ENCODE measurements at places on chromosomes 1 and 21. TPM values are rescaled to one million over a fixed set of nuclear protein-coding genes. Genes with fewer than 3 reads are reported as not detected.

ESPN gene
- 0.24 TPM for total RNA-seq

ST6GALNAC3 gene
- 7.2 TPM for total RNA-seq

HTR1D gene
- total RNA-seq: 1.4 TPM

TMIGD3 gene
- total RNA-seq: 24.3 TPM

ACTL8 gene
- total RNA-seq: 1.2 TPM

TDRD5 gene
- total RNA-seq: not detected

CRP gene
- 0.48 TPM for total RNA-seq

OR2L3 gene
- total RNA-seq: 3.6 TPM

SLC25A34 gene
- 0.48 TPM for total RNA-seq

- no peak for DNase-seq
Observed at GRCh38 chr1:93779540-93780165, 98.0 kb upstream of the BCAR3 start.

- no peak for DNase-seq
Observed at GRCh38 chr1:55127827-55128343, 87.3 kb downstream of the USP24 start.

GRCh38 chr1:203930342-203930741, 68.9 kb downstream of the SNRPE start:
- DNase-seq: no peak

DNA sequence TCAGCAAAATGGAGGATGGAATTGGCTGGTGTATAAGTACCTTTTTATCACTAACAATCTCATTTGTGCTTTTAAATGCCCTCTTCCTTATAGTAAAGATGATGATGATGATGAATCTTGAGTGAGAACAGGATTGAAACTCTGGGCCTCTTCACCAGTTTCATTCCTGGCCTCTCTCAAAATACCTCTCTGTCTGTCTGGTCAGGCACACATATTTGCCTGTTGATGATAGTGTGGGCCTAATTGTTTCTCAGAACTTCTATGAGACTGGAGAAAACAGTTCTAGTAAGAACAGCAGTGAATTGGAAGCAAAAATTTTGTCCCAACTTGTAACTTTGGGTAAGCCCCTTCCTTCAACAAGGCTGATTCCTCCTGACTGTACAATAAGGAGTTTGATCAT, 94.4 kb upstream of the RGS4 start:
- no peak for DNase-seq

DNA sequence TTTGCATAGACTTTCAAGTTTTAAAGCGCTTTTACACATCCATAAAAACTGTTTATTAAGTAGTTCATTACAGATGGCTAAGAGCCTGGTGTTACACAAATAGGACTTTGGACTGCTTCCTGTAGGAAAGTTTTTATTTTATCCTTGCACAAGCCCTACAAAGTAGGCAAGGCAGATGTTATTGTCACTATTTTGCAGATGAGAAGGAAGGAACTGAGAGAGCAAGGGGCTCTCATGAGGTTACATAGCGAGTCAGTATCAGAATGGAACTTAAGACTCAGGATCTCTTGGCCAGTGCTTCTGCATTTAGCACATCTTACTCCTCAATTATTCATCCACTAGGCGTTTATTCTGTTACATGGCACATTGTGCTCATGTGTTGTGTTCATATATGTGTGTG, 2.6 kb upstream of the MAPKAPK2 start:
- no peak for DNase-seq

- no peak for DNase-seq
Observed at GRCh38 chr1:175070818-175071217, 3.2 kb downstream of the TNN start.

DNA sequence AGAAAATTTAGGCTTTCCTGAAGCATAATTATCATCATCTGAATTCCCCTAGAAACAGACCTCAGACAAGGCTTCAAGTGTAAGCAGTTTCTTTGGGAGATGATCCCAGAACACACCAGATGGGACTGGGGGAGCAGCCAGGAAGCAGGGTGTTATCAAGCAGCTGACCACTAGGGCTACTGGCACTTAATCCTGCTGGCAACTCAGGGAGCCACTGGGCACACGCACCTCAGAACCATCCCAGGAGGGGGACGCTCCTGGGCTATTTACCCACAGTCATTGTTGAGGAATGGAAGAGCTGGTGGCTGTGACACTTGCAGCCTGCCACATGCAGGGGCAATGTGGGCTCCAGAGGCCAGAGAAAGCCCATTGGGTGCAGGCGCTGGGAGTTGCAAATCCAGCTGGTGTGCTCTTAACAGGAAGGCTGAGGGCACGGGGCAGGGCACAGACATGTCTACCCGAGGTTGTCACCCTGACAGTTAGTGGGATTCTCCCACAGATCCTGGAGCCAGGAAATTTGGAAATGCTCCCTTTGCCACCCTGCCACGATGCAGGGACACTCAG, 15.1 kb upstream of the IL22RA1 start:
- no peak for DNase-seq

DNA sequence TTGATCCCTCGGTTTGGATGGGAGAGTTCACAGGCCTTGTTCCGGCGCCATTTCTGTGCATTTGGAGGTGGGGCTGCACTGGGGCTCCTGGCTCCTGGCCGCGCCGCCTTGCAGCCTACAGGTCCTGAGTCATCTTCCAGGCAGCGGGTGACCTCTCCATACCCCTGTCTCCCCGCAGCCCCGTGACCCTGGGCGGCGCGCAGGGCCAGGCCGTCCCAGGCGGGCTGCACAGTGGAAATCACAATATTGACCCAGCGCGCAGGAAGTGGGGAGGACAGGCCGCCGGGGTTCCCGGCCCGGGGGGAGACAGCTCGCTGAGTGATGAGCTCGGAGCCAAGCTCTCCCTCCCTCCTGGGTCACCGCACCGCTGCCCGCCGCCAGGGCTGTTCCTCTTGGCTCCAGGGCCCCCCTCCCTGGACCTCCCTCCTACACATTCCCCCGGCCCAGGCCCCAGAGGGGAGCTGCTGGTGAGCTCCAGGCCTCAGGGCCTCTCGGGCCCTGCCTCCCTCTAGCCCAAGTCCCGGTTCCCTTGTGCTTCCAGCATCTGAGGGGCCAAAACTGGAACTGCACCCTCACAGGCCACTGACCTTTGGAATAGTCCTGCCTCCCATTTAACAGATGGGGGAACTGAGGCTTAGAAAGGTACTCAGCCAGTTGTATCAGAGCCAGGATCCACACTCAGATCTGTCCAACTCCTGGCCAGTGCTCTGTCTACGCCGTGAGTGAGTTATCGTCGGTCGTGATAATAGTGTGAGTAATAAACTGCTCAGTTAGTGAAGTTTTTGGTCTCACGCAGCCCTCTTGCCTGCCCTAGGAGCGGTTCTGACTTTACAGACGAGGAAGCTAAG, 142.9 kb upstream of the WNT4 start:
- no peak for DNase-seq

DNA sequence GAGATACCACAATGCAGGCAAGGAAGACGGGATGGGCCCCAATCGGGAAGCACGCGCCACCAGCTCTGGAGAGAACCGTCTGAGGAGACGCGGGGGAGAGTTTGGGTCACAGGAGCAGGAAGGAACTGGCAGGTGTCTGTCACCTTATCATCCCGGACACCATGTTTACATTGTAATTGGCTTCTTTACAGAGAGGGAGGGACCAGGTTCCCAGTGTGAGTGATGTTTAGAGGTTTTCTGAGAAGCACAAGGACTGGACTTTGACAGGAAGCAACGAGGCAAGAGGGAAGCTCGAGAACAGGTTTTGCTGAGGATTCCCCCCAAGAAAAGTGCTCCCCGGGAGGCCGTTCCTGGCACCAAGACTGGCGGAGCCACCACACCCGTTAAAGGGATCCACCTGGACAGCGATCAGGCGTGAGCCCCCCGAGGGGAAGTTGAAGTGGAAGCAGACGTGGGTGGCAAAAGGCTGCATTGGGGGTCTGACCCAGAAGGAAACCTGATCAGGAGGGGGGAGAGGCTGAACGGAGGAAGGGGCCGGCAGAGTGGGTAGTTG, 957 bp downstream of the EPS15 start:
- DNase-seq: peak; percentile 55

GRCh38 chr1:61568460-61569302, 156.3 kb downstream of the TM2D1 start:
- no peak for DNase-seq

GRCh38 chr1:187680823-187681222, 852.1 kb downstream of the PLA2G4A start:
- peak; percentile 41 for DNase-seq

GRCh38 chr1:226903819-226904716, 33.7 kb downstream of the PSEN2 start:
- DNase-seq: peak; percentile 88

GRCh38 chr1:171798765-171799164, 17.3 kb downstream of the METTL13 start:
- no peak for DNase-seq

DNA sequence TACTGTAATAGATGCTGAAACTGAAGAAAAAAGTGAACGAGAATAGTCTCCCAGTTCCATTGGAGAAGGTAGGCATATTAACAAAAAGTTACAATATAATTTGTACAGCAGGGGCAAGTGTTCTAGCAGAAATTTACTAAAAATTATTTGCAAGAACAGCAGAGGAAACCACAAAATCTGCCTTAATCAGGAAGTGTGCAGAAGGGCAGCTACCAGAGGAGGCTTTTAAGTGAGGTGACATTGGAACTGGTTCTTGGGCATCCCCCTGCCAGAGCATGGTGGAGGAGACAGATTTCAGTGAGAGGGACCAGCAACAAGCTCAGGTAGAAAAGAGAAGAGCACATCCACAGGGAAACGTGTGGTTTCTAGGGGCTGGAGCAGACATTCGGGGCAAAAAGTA, 279.3 kb upstream of the CAMK1G start:
- DNase-seq: no peak

DNA sequence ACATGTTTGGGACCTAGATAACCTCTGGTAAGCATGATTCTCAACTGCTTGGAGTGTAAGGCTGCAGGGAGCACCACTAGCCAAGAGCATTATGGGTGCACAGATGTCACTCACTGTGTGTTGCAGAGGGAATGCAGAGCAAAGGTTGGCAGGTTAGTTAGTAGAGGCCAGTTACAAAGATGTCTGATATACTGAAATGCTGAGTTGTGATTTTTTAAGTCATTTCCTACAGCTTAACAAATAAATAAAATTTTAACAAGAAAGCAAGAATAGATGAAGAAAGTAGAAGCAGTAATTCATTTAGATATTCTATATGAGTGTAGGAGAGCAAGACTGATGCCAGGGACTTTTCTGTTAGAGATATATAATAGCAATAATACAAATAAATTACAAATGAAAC, 64.8 kb downstream of the MARK1 start:
- DNase-seq: no peak

DNA sequence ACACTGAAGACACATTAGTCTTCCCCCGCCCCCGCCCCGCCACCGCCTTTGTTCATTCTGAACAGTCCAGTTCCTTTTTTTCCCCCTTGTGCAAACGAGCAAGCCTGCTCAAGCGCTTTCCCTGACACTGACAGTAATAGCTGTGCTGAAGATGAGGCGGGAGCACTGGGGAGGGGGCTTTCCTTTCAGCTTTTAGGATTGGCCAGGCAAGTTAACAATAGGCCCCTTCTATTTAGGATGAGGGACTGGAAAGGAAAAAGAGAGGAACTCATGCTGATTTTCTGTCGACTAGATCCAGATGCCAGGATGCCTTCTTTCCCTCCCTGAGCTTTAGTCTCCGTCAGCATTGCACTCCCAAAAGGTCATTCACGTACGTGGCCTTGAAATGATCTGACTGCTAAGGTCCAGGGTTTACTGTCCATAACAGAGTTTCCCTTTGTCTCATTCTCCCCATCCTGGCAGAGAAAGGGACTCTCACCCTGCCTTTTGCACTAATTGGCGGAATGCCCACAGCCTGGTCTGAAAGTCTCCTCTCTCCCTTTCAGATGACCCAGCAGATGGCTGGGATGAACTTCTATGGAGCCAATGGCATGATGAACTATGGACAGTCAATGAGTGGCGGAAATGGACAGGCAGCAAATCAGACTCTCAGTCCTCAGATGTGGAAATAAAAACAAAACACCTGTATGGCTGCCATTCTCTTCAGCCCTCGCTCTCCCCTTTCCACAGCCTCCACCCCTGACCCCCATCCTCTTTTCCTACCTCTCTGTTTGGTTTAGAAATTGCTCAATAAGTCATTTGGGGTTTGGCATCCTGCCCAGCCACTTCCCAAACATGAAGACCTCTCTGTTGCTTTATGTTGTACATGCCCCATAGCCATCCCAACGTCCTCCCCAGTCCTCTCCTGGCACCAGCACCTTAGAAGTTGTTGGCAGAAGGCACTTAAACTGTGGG, 28.6 kb upstream of the ZFP69B start:
- DNase-seq: no peak
